Fibroblast of mammary gland (primary cell): ENCODE measurements at places on chromosomes 2 and 18.

GRCh38 chr2:198188982-198189381 is 384.6 kb downstream of the PLCL1 start:
- no peak for DNase-seq

GRCh38 chr18:43571078-43571689 is 293.9 kb upstream of the SYT4 start:
- DNase-seq = peak; percentile 64

- DNase-seq = no peak
Measured at GRCh38 chr18:5389356-5389755, 93.8 kb upstream of the ZBTB14 start.

DNA sequence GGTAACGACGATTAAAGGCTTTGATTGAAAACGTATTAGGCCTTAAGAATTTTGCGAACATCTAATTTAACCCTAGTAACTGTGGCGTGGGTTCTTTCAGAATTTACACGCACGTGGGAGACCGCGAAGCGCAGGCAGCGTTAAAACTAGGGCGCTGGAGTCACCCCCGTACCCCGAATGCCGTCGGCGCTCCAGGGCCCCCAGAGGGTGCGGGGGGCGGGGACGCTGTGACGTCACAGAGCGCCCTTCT is 673 bp upstream of the SMCHD1 start:
- no peak for DNase-seq

DNA sequence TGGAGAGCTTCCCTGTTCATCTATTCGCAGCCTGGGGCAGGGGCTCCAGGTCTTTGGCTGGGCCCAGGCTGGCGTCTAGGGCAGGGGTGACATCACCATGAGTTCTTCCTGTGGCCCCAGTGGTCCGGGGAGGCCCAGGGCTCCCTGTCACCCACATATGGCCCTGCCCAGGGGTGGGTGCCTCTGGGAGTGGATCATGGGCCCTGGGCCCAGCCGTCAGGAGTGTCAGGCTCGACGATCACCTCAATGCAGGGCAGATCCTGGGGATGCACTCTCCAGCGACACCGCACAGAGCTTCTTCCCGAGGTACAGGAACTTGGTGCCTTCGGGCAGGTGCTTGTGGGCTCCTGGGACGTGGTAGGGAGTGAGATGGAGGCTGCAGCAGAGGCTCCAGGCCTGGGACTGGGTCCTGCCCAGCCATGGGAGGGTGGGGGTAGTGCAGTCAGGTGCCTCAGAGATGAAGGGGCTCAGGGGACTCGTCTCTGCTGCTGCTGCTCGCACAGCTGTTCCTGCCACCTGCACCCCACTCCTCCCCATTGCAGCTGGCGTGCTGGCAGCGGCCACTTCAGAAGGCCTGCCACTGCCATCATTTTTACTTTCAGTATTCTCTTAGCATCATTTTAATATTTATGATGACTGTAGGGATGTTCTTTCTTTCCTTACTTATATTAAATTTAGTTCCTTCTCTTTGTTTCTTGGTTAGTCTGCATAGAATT is 196.0 kb upstream of the VRK2 start:
- no peak for DNase-seq

- peak; percentile 40 for DNase-seq
Measured at GRCh38 chr2:27249891-27250651, 12.8 kb downstream of the SLC30A3 start.

GRCh38 chr18:6961331-6961730 is 156.3 kb downstream of the LAMA1 start:
- no peak for DNase-seq

- DNase-seq = no peak
Measured at GRCh38 chr2:45342-46130, 769 bp downstream of the FAM110C start.

DNA sequence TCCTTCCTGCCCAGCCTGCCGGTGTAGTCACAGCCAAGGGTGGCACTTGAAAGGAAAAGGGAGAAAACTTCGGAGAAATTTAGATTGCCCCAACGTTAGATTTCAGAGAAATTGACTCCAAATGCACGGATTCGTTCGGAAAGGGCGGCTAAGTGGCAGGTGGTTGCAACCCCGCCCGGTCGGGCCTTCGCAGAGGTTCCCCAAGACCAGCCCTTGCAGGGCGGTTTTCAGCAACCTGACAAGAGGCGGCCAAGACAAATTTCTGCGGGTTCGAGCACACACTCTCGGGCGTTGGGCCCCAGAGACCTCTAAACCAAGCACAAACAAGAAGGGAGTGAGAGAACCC is 4.8 kb downstream of the ONECUT2 start:
- no peak for DNase-seq

DNA sequence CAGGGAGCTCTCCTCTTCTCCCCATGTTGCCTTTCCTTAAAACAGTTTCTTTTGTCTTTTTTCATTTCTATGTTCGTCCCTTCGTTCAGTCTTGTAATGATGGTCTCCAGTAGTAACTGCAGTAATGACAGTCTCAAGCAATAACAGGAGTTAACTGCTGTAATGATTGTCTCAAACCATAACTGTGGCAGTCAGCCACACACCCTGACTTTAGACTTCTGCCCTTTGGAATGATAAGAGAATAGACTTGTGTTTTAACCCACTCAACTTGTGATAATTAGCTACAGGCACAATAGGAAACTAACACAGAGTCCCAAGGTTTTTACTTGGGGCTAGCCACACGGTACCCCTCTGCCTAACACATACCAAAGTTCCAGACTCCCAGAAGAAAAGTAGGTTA is 12.1 kb downstream of the TMEM131 start:
- DNase-seq = no peak

- DNase-seq = peak; percentile 16
Measured at GRCh38 chr18:36780748-36781147, 48.1 kb downstream of the TPGS2 start.

DNA sequence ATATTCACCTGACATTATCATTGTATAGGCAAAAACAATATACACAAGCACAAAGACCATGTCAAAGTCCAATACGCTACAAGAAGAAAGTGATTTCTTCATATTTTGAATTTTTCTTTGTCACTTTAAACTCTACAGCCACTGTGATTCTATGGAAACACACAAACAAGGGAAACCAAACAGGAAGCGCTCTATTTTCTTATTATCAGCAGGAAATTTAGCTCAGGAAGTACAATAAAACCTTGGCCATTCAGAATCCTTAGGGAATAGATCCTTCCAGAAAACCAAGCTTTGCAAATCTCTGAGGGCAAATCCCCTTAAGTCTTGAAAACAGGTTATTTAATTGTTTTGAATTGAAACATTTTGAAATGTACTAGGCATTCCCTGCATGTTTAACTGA is 336.2 kb downstream of the EPHA4 start:
- DNase-seq = no peak

GRCh38 chr2:197388866-197389587 is 45.8 kb downstream of the SF3B1 start:
- DNase-seq = no peak

DNA sequence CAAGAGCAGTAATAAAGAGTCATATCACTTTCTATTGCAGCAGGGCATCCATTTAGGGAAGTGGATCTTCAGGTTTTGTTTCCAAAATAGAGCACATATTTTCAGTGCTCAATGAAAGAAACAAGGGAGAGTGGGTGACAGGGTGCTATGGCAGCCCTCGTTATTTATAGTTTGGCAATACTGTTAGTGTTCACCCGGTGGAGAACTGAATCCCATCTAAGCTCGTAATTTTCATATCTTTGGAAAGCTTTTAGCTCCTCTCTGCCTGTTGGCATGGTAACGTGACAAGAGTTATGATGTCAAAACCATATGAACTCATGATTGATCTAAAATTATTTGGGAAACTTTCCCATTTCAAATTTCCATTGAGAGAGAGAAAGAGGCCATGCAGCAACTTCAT is 331.9 kb downstream of the LRRTM1 start:
- DNase-seq = no peak

- DNase-seq = no peak
Measured at GRCh38 chr18:10457767-10458166, 3.3 kb downstream of the APCDD1 start.

- DNase-seq = peak; percentile 78
Measured at GRCh38 chr2:238462782-238463396, 36.2 kb downstream of the ASB1 start.

DNA sequence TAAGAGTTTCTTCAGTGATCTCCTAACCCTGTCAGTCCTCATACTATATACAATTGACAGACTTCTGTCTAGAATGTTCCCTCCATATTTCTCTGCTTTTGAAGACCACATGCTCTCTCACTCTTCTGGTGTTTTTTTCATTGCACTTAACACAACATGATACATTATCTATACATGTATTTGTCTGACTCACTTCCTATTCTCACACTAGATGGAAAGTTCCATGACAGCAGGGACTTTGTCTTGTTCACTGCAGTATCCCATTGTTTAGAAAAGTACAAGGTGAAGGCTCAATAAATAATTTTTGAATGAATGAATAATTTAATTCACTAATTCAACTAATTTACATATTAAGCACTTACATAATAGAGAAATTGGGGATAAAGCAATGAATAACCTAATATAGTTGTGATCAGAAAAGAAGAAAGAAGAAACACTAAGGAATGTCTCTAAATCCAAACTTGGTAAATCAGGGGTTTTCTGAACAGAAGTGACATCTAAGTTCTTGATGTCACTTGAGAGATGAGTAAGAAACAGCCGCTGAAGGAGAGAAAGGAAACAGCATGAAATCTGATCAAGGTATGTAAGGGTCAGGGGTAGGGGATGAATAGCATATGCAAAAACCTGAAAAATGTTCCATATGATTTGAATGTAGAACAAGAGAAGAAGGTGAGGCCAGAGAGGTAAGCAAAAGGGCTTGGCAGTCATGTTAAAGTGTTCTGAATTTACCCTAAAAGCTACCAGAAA is 42.4 kb downstream of the MBD2 start:
- peak; percentile 23 for DNase-seq

DNA sequence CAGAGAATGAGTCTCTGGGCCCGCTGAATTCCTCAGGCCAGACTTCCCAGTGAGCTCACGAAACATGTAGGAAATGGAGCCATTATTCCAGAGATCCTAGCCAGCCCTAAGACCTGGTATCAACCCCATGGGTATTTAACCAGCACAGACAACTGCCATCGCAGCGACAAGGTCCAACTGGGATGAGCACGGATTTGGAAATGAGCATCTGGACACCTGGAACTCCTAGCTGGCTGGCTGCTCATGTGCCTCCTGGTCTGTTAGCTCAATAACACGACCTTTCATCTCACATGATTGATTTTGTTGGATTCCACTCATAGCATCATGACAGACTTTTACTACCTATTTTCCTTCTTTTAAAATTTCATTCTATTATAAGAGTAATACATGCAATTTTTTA is 51.0 kb downstream of the POU3F3 start:
- no peak for DNase-seq

DNA sequence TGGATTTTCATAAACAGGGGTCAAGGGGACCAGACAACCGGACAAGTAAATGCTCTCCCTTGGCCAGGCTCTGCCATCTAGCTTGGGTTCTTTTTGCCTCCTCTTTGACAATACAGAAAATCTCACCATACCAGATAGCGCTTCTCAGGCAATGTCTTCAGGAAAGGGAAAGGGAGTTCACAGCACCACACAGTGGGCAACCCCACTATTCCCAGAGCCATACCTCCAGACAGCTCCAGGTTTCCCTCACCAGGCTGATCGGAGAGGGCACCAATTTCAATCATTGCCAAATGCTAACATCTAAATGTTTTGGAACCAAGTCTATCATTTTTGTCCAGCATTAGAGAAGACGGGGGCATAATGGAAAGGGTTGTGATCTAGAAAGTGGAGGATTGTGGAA is 28.1 kb downstream of the CCDC68 start:
- no peak for DNase-seq

DNA sequence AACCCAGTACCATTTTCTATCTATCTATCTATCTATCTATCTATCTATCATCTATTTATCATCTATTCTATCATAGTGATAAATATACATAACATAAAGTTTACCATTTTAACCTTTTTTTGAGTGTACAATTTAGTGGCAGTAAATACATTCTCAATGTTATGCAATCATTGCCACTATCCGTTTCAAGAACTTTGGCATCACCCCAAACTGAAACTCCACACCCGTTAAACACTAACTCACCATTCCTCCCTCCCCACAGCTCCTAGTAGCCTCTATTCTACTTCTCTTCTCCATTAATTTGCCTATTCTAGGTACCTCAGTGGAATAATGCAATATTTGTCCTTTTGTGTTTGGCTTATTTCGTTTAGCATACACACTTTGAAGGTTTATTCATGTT is 82.5 kb upstream of the KCNE4 start:
- DNase-seq = peak; percentile 73

DNA sequence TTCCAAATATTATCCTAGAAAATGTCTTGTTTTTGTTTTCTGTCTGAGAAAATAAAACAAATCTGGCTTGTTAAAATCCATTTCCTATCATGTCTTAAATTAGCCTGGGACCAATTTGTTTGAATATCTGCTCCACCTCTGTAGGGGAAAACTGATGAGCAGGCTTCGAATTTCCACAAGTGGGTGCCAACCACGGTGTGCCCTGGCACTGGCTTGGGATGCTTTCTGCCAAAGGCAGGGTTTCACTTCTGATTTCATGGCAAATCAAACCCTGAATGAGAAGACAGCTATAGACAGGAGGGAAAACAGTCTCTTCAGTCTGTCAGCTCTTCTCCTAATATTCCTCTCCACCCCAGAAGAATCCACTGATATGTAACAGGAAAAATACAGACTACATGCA is 33.7 kb upstream of the STAT4 start:
- no peak for DNase-seq

DNA sequence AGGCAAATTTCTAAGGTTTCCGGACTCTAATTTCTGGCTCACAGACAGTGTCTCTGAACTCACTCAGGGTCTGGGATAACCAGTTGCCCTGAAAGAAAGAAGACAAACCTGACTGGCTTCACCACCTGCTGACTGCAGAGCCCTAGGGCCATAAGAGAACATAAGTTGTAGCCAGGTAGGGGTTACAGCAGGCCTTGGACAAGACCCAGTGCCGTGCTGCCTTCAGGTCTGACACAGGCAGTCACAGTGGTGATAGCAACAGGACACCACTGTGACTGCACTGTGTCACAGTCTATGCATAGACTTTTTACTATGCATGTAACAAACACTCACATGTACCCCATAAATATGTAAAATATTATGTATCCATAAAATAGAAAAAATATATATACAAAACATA is 508.5 kb downstream of the PID1 start:
- no peak for DNase-seq

GRCh38 chr2:205628422-205628821 is 53.9 kb upstream of the NRP2 start:
- DNase-seq = no peak

GRCh38 chr2:19651466-19651865 is 250.3 kb downstream of the TTC32 start:
- peak; percentile 89 for DNase-seq

DNA sequence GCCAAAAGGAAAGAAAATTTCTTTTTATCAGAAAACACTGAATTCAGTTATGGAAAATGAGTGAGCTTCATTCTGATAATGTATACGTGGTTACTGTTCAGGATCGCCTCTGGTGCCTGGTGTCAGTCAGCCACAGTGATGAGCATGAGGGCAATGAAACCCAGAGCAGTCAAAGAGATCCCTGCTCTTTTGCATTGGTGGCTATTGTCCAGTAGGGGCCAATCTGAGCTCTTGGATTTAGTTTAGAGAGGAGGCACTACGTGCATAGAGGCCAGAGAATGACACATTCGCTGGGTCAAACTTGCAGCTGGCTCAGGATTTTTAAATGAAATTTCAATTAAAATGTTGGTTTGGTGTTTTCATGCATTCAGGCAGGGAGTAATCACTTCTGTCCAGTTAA is 522.9 kb downstream of the TMEM182 start:
- DNase-seq = no peak
